LoVo (cell line): ENCODE measurements at places on chromosomes 4 and X.

DNA sequence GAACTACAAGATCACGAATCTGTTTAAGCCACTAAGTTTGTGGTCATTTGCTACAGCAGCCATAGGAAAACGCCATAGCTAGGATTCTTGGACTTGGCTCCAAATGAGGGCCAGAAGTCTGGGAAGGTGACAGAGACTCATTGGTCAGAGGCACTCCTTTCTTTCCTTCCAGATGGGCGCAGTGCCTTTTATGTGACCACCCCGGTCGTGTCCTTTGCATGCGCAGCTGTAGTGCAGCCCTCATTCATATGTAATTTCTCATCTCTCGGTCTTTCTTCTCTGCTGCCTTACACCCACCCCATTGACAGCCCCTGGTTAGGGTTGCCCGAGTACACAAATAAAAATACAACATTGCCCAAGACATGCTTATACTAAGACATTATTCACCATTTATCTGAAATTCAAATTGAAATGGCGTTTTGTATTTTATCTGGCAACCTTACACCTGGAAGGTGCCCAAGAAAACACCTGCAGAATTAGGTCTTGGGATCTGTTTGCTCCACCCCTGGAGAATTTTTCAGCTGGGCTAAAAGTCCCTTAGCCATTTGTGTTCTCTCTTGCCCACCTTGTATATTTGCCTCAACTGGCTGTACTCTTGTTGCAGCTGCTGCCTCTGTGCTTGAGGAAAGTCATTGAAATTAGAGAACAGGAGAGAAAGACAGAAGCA lies 21.9 kb downstream of the CCKAR start:
- DNase-seq = no peak

DNA sequence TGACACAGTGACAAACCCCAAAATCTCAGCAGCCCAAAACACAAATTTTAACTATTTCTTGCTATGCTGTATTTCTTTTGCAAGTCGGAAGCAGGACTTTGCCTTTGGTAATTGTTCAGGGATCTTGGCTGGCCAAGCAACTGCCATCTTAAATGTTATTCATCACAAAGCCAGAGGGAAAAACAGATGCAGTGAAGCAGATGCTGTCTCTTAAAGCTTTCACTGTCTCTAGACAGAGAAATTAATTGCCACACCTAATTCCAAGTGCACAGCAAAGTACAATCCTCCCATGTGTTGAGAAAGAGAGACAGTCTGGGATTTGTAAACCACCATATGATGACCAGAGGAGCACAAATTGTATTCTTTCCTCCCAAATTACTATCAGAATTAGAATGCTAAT lies 30.0 kb upstream of the GALNT7 start:
- no peak for DNase-seq

GRCh38 chrX:74251006-74251930 lies 52.7 kb upstream of the ZCCHC13 start:
- DNase-seq = peak; percentile 65

GRCh38 chr4:89492581-89493071 lies 185.0 kb upstream of the GPRIN3 start:
- peak; percentile 18 for DNase-seq

DNA sequence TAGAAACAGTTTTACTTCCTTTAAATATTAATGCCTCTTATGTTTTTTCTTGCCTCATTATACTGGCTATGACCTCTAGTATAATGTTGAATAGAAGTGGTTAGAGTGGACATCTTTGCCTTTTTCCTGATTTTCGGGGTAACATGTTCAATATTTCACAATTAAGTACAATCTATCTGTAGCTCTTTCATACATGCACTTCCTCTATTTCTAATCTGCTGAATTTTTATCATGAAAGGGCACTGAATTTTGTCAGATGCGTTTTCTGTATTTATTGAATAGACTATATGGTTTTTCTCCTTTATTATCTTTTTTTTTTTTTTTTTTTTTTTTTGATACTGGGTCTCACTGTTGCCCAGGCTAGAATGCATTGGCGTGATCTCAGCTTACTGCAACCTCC lies 29.0 kb downstream of the MECP2 start:
- no peak for DNase-seq

DNA sequence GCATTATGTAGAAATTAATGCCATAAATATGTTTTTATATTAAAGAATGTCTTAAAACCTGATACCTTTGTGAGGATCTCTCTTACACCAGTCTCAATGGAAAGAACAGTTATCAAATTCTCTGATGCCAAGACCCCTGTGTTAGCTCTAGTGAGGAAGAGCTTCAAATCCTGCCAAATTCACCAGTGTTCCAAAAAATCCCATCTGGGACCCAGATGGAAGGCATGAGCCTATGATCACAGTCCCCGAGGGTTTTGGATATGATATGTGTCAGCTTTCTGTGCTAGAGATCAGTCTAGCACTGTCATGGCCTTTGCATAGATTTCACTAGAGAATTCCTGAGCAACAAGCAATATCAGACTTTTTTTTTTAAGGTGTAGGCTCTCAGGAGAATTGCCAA lies 412.1 kb downstream of the UBE2NL start:
- DNase-seq = no peak

DNA sequence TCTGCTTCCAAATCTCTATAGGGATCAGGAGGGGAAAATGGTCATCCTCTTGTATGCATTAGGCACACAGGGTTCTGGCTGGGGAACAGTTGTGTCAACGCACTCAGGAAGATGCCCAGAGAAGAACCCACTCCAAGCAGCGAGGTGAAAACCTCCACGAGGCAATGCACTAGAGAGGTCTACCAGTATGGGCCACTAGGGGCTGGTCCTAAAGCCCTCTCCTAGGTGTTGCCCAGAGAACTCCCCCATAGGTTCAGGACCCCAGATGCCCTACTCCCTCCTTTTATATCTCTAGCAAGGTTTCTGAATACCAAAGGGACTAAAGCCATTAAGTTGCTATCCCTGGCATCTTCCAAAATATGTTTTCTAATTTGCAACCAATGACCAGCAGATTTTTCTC lies 142.7 kb upstream of the NLGN4X start:
- DNase-seq = no peak

GRCh38 chr4:184968784-184969201 lies 49.5 kb upstream of the HELT start:
- peak; percentile 66 for DNase-seq

DNA sequence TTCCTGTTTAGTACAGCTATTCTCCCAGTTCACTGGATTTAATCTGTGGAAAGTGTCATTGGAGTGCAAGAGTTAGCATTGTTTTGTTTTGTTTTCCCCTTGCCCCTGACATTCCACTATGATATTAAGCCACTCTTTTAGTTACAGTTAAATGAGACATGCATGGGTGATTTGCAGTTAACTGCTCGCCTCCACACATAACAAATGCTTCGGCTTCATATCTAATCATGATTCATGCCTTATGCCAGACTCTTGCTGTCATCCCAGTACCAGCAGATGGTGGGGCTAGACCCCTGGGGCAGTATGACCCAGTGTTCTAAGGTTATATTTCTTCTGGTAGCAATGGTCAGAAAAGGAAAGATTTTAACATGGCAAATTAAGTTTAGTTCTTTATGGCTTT lies 80.1 kb downstream of the RAP1GDS1 start:
- DNase-seq = no peak

- DNase-seq = no peak
These were observed 29.6 kb downstream of the HERC3 start for GRCh38 chr4:88621763-88622327.
